Ovary (tissue), 10 donors: ENCODE measurements at places on chromosomes 3 and 15.

- no peak for DNase-seq
Observed at GRCh38 chr3:144128108-144128892, 156.7 kb downstream of the DIPK2A start.

DNA sequence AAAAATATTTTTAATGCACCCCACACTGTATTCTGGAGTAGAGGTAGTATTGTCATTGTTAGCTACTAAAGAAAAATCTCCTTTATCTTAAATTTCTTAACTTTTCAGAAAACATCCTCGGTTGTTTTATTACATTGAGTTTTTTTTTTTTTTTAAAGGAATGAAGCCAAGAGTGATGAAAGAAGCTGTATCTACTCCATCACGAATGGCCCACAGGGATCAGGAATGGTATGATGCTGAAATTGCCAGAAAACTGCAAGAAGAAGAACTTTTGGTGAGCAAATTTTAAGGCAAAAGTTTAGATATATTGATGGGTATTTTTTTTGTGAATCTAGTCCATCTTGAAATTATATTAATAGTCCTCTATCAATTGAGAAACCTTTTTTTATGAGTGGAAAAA lies 49.7 kb upstream of the UTS2B start:
- DNase-seq: no peak

- no peak for DNase-seq
Observed at GRCh38 chr3:63998852-63999754, 24.2 kb downstream of the PSMD6 start.

DNA sequence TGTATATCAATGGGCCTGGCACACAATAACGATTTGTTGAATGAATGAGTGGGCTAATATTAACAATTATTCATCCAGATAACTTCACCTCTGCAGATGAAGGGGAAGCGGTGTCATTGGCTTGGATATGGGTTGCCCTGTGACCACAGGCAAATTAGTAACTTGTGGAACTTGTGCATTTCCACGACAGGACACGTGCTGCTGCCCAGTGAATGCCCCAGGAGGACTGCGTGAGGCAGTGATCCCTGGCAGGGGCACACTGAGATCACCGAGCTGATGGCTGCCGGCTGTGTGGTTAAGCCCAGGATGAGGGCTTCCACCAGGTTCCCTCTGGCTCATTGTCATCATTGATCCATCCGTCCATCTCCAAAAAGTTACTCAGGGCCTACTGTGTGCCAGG lies 84.1 kb upstream of the HACD2 start:
- no peak for DNase-seq

- no peak for DNase-seq
Observed at GRCh38 chr3:22288756-22289155, 537.7 kb upstream of the ZNF385D start.

DNA sequence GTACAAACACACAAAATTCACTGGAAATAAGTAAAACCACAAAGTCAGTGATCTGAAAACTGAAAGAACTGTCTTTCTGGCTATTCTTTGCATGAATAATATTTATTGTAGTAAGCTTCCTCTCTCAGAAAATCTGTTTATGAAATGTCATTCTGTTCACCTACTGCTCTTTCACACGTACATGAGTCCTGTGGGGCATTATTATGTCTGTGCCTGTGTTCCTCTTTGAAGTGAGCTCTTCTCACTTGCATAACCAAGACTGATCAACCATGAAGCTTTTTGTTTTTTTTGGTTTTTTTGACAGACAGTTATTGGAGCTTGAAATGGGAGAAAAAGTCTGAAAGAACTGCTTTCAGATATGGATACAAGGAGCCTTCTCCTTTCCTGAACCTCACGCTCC lies 195.8 kb downstream of the PLCH1 start:
- DNase-seq: no peak
